CD4-positive, alpha-beta T cell treated with Interleukin-6 for 4 hours (primary cell): ENCODE measurements at places on chromosomes 13 and 19.
A peak's percentile ranks its signal among the peaks of the same experiment; 100 is the strongest.

GRCh38 chr13:50521831-50522149, 321.7 kb downstream of the DLEU7 start:
- no peak for DNase-seq

- DNase-seq: no peak
Measured at GRCh38 chr13:89755729-89756492, 1591.6 kb upstream of the MIR17HG start.

- DNase-seq: no peak
Measured at GRCh38 chr13:67273001-67273400, 42.9 kb upstream of the PCDH9 start.

DNA sequence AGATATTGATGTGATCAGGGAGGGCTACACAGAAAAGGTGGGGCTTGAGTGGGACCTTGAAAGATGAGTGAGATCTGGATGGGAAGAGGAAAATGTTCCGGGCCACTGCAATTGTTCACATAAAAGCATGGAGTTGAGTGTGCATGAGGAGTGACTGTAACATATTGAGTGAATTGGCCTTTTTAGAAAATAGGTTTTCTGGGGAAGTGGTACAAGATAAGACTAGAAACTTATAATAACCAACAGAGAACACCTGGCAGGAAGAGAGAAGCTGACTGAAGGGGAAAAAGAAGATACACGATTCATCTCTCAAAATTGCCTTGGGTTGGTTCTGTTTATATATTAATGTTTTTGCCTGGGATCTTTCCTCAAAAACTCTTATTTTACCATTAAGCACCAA, 32.2 kb downstream of the SLC10A2 start:
- DNase-seq: no peak

DNA sequence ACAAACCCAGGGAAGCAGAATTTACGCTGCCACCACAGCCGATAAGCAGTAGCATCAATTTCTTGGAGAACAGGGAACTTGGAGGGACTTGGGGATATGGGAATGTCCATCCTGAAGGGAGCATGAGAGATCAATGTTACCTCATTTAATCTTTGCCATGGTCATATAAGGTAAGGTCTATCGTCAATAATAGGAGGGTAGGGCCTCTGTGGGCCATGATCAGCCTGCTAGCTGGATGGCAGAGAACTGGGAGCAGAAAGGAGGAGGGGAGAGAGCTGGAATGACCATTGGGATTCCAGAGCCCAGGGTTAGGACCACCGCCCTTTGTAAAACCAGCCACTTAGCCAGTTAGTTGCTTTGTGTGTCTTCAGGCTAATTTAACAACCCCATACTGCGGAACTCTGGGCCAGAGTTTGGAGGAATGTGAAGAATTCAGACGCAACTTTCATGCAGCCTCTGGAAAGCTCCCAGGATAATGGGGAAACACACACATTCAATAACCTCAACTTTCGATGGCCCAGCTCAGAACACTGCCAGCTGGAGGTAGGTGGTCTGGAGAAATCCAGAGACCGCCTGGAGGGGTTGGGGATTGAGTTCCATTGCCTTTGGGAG, 40.3 kb downstream of the ZNF557 start:
- DNase-seq: no peak

DNA sequence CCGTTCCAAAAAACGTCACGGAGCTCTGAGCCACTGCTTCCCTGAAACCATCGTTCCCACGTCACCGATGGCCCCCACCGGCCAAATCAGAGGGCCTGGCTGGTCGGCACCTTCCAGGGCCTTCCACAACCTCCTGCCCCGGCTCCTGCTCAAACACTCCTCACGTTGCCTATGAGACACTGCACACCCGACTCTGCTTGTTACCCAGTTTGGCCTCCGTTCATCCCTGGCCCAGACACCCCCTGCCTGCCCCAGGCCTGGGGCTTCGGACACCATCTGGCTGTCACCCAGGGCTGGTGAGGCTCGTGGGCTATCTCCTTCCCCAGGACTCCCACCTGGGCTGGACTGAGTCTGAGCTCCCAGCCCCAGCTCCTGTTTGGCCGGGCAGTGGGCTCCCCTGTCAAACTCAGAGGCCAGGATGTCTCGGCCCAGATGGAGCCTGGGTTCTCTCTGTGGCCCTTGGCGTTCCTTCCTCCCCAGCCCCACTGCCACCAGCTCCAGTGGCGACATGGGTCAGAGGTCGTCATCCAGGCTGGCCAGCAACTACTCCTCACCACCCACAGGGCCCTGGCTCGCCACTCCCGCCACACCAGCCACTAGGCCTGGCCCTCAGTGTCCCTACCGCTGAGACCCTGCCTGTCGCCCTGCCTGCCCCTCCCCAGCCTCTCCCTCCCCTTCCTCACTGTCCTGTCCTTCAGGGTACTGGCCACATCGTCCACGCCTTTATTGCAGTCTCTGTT, 17.7 kb downstream of the CERS1 start:
- DNase-seq: no peak

- no peak for DNase-seq
Measured at GRCh38 chr13:27797228-27797624, 4.9 kb downstream of the GSX1 start.

- no peak for DNase-seq
Measured at GRCh38 chr19:31160336-31160926, 188.8 kb downstream of the TSHZ3 start.

- DNase-seq: no peak
Measured at GRCh38 chr13:28574617-28575142, 79.8 kb upstream of the FLT1 start.

- no peak for DNase-seq
Measured at GRCh38 chr13:56923626-56924140, 217.0 kb upstream of the PRR20A start.

DNA sequence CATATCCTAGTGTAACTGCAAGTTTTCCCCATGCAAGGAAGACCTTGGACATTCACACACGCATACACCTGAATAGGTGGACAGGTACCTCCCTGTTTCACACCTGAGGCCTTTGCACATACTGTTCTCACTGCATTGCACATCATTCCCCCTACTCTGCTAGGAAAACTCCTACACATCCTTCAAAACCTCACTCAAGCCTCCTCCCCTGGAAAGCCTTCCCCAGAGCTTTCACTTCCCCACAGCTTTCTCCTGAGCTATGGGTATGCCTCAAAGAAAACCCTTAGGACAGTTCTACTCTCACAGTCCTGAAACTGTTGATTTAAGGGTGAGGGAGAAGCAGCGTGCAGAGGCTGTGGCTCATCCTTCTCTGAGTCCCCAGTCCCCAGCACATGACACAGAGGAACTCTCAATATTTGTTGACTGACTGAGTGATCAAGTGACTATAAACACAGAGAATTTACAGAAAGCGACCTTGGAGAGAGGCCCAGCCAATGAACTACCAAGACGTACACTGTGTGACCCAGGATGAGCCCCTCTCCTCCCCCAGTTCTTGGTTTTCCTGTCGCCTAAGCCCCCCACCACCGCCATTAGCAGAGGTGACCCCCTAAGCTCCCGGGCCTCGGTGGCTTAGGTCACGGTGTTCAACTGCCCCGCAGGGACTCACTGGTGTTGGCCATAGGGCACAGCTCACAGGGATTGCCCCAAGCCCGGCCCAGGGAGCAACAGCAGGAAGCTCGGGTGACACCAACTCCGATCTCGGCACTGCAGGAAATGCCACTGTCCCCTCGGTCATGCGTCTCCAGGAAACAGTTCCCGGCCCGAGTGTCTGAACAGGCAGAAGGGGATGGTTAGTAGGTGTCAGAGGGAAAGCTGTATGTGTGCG, 40.6 kb downstream of the FBN3 start:
- DNase-seq: no peak

- DNase-seq: no peak
Measured at GRCh38 chr13:102236830-102237229, 165.0 kb downstream of the FGF14 start.

DNA sequence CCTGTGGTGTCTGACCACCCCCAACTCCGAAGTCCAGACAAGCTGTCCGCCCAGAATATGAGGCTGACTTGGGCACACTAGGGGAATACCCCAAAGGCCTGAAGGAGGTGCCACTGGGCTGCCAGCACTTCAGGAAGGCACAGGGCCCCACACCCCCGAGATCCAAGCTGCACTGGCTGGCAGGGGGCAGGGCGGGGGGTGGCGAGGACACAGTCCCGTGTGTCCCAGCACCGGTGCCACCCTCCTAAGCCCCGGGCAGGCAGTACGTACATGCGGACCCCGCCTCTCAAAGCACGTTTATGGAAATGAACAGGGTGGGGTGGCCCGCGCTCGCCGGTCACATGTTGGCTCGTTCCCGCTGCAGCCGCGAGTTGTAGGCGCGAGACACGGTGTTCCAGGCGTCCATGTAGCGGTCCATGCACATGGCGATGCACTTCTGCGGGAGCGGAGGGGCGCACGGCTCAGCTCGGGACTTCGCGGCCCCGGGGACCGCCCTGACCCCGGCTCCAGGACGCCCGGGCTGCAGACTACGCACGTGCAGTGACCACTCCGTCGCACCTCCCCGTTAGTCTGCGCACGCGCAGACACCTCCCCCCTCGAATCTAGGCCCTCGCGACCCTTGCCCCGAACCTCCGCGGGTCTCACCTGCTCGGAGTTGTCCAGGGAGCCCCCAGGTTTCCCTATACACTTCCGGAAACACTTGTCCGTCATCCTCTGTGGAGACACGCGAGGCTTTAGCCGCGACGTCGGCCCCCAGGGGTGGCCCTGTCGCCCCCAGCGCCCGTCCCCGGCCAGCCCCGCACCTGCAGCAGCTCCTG, 566 bp downstream of the TIMM13 start:
- DNase-seq: peak; percentile 41
